ENCODE measurements at places on chromosomes 11 and 22.

DNA sequence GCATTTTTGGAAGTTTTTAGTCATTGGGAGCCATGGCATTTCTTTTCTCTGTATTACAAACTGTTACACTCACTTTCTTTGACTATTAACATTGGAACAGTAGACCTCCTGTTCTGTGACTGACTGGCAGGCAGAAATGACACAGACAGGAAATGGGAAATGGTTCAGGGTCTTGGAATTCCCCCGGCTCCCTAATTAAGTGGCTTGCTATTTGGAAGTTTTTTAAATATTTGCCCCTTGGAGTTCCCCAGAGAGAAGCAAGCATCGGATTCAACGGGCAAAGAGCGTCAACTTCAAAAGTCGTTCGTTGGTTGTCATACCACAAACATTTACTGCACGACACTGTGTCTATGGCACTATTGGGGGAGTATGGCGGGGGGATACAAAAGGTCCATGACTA is 1.1 kb upstream of the BIRC2 start:
- DNase-seq = no peak

GRCh38 chr11:6594142-6594768 is 9.2 kb downstream of the RRP8 start:
- DNase-seq = no peak

DNA sequence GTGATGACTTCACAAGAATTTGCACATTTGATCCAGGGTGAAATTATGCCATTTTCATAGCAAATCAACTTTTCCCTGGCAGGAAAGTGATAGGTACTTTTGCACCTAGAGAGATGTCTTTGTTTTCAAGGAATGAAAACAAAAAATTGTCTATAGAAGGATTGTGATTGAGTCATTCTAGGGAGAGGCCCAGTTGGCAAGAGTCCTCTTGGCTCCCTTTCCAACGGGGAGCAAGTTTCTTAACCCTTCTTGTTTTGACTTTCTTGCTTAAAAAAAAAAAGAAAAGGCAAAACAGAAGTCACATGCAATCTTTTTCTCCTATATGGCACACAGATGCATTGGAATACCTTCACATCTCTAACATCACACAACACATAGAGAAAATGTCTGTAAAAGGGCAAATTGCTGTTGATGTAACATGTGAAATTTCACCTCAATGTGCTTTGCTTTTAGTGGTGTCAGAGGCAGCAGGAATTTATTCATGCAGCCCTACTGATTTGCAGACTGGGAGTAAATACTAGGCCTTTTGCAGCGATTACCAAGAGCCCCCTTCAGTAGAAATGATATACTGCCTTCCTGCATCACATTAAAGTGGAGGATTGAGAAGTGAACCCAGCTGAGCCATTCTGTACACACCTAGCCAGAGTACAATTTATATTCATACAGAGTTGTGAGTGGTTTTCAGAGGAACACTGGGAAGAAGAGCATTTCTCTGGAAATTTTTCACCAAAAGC is 290.7 kb upstream of the MPPED2 start:
- DNase-seq = no peak

- no peak for DNase-seq
Observed at GRCh38 chr11:64619811-64620380, 28.9 kb downstream of the SLC22A12 start.

DNA sequence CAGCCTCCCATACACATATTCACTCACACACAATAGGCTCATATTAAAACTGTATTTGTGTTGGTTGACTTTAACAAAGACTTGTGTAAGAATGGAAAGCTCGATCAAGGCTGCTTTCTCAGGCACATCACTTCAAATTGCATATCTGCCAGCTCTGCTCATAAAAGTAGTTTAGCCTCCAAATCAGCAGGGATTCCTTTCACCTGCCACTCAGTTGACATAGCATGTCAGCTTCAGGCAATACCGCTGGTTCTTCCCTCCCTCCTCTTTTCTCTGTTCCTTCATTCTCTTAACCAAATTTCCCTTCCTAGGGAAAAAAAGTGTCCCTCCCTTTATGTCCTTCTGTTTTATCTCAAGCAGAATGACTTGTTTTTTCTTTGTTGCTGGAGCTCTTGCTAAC is 450.4 kb upstream of the LARGE1 start:
- no peak for DNase-seq

DNA sequence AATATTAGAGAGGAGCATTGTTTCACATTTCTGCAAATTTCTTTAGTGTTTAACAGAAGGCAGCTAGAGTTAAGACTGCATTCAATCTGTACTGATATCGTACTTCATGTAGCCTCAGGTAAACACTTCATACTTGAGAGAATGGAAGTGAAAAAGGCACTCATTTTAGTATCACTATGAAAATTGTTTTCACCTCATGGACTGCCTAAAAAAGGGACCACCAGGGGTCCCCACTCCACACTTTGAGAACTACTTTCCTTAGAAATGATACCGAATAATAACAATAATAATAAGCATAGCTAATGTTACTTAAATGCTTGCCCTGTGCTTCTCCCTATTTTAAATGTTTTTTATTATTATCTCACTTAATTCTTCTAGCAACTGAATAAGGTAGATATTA is 95.1 kb downstream of the BLID start:
- DNase-seq = no peak

- DNase-seq = no peak
Observed at GRCh38 chr11:113261709-113262475, 52.5 kb upstream of the TTC12 start.

DNA sequence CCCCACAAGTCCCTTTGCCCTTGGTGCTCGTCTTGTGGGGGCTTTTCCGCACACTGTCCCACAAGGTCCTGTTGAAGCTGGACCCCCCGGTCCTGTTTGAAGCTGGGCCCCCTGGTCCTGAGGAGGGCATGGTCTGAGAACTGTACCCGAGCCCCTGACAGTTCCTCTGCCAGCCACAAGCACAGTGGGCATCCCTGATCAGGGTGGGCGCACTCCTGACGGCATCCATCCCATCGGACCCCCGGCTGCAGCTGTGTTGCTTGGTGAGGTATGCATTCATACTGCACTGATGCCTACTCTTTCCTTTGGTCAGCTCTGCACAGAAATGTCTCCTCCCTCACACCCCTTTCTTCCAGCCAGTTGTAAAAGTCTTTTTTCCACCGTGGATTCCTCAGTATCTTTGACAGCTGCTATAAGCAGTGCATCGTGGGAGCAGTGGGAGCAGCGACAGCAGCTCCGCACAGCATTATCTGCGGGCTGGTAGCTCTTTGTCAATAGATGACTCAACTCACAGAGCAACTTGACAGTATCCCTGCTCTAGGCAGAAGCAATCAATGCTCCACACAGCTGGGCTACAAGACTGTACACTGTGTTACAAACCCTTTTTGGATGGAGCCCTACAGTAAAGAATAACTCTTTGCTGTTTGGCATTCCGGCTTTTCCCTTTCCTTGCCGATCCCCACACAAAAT is 1030.8 kb upstream of the CCDC90B start:
- DNase-seq = no peak

DNA sequence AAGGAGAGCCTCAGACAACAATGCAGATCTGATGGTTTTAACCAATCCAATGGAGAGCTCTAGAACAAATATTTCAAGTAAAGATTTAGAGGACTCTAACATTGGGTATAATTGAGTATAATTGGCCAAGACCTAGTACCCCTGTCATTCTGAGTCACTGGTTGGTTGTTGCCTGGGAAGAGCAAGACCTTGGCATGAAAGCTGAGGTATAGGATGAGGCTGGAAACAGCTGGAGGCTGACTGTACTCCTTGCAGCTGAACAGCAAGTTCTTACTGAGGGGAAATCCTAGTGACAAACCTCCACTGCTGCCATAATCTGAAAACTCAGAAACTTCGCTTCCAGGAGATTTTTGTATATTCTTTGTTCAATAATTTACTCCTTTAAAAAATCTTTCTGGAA is 54.3 kb upstream of the MUC15 start:
- DNase-seq = no peak

Data from stimulated activated CD4-positive, alpha-beta T cell treated with anti-CD3 and anti-CD28 coated beads, TNF-alpha, amount 100 ng/mL, for 24 hours (primary cell).